ENCODE measurements at places on chromosomes 5 and 9. TPM values are rescaled to one million over a fixed set of nuclear protein-coding genes. Genes with fewer than 3 reads are reported as not detected.

DNA sequence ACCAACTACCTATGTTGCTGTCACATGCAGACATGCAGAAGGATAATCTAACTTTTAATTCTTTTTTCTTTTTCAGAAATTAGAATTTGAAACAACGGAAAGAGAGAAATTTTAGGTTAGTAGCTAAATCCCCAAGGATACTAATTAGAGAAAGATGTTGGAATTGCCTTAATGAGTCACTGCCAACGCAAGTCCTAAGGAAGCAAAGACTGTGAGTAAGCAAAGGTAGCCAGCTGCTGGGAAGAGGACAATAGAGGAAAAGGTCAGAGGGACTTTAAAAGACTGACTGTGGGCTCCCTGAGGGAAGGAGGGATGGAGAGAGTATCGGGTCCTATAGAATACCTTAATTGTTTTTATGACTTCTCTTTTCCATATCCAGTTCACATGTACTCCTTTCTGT is 461.9 kb upstream of the PAPPA start:
- no peaks in the 10 kb centered on the region for H3K4me1 ChIP-seq
- H3K36me3 ChIP-seq, result no peaks in the 10 kb centered on the region
- DNase-seq, result no peak
- H3K27me3 ChIP-seq, result peaks cover 17% of the 10 kb centered on the region

- DNase-seq, result no peak
- H3K36me3 ChIP-seq, result no peaks in the 10 kb centered on the region
- H3K27ac ChIP-seq, result no peak overlapping the region
- peaks cover 9% of the 10 kb centered on the region for H3K27me3 ChIP-seq
Observed at GRCh38 chr5:176847726-176848290, 37.4 kb downstream of the UNC5A start.

DNA sequence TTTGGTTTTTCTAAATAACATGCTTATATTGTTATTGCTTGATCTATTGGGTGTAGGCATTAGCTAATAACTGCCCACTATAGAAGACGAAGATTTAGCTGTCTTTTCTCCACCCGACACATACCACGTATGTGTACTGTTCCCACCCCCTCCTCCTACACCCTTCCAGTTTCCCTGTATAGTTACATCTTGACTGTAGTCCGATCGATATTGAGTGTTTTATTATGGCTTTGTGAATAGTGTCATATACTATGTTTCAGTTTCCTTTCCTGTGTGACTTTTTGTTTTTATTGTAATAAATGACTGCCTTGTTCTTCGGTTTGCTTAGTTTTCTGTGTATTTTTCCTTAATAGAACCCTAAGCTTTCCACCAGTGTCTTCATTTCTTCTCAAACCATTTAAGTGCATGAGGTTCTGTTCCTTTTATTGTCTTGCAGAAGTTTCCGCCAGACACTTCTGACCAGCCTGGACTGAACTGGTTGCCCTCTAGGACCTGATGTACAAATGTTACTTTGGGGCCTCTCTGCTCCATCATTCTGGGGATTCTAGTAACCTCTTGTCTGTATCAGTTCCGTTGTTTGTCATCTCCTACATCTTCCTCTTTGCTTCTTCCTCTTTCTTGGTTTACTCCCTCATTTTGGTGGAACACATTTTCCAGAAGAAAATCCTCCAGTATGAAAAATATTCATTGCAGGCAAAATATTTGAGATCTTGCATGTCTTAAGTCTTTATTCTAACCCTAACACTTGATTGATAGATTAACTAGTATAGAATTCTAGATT is 61.8 kb downstream of the PRKACG start:
- no peak overlapping the region for H3K4me3 ChIP-seq
- no peak overlapping the region for H3K27ac ChIP-seq
- no peak for DNase-seq
- H3K27me3 ChIP-seq, result no peaks in the 10 kb centered on the region
- no peaks in the 10 kb centered on the region for H3K36me3 ChIP-seq
- peaks cover 16% of the 10 kb centered on the region for H3K4me1 ChIP-seq

DNA sequence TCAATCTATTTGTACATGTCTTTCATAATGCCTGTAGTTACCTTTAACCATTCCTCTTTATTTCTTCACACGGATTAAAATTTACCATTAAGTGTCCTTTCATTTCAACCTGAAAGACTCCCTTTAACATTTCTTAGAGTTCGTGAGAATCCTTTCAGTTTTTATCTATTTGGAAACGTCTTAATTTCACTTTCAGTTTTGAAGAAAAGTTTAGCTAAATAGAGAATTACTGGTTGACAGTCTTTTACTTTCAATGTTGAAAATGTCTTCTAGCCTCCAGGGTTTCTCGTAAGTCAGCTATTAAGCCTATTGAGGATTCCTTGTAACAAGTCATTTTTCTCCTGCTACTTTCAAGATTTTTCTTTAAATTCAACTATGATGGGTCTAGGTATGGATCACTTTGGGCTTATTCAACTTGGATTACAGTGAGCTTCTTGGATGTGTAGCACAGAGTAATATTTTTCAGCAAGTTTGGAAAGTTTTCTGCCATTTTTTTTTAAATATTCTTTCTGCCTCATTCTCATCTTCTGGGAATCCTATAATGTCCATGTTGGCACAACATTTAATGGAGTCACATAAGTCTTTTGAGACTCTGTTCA is 48.5 kb downstream of the RFX3 start:
- H3K4me1 ChIP-seq, result peaks cover 7% of the 10 kb centered on the region
- DNase-seq, result no peak
- peak overlapping the region; percentile 58 for H3K4me3 ChIP-seq
- H3K27me3 ChIP-seq, result no peaks in the 10 kb centered on the region
- H3K27ac ChIP-seq, result peak overlapping the region; percentile 22
- peaks cover 35% of the 10 kb centered on the region for H3K36me3 ChIP-seq

DNA sequence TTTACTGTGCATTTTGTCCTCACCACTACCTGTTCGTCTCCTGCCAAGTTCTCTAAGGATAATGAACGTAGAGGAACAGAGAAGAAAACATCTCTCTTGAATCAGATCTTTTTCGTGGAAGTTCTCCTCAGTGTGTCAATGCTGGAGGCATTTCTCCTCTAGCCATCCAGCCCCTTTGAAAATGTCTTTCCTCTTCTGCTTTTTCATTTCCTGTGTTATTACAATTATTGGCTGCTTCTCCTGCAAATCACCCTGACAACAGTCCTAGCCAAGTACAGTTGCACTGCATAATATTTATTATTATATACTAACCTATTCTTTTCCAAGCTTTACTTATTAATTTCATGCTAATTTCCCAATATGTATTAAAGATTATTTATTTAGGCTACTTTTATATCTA is 61.8 kb upstream of the TRPM3 start:
- H3K27ac ChIP-seq, result no peak overlapping the region
- no peaks in the 10 kb centered on the region for H3K27me3 ChIP-seq
- H3K4me1 ChIP-seq, result no peaks in the 10 kb centered on the region
- no peaks in the 10 kb centered on the region for H3K36me3 ChIP-seq

DNA sequence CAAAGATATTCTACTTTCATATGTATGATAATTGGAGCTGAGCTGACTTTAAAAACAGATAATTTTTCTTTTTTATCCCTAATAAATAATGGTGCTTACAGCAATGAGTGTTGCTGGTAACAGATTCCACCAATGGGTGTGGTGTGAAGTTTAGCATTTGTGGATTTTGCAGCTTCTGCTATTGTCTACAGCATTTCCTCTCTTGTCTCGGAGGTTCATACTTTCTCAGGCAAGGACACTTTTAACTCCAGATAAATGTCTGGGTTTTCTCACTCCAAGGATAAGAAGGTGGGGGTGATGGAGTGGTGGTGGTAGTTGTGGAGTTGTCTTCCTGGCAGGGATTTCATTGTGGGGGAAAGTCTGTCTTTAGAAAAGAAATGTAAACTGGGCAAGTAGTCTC is 120.0 kb upstream of the CDKN2B start:
- H3K4me3 ChIP-seq, result no peak overlapping the region
- no peak for DNase-seq
- peaks cover 5% of the 10 kb centered on the region for H3K4me1 ChIP-seq

The RCL1 gene
- total RNA-seq, result 12.9 TPM

The GABRA6 gene
- total RNA-seq, result not detected

DNA sequence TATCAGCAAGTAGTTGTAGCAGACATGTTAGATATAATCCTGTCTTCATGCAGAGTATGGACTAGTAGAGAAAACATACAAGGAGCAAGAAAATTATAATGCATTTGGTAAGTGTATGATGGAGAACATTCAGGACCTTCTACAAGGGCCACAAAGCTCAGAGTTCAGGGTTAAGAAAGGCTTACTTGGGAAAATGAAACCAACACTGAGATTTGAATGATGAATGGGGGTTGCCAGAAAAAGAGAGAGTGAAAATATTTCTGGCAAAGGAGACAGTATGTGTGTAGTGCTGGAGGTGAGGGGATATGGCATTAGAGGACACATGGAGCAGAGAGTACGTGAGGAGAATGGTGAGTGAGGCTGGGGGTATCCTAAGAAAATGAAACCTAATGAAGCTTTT is 169.8 kb upstream of the STK32A start:
- H3K4me1 ChIP-seq, result peaks cover 9% of the 10 kb centered on the region
- DNase-seq, result no peak
- no peaks in the 10 kb centered on the region for H3K36me3 ChIP-seq
- H3K27me3 ChIP-seq, result peaks cover 7% of the 10 kb centered on the region
- no peak overlapping the region for H3K4me3 ChIP-seq

GRCh38 chr5:115559524-115559923 is 14.9 kb upstream of the FEM1C start:
- DNase-seq, result no peak
- H3K4me3 ChIP-seq, result no peak overlapping the region
- H3K4me1 ChIP-seq, result peaks cover 7% of the 10 kb centered on the region
- H3K36me3 ChIP-seq, result no peaks in the 10 kb centered on the region
- no peaks in the 10 kb centered on the region for H3K27me3 ChIP-seq

The SLC34A1 gene
- 0.12 TPM for total RNA-seq

The TXNDC8 gene
- total RNA-seq, result not detected

The IL9 gene
- not detected for total RNA-seq

DNA sequence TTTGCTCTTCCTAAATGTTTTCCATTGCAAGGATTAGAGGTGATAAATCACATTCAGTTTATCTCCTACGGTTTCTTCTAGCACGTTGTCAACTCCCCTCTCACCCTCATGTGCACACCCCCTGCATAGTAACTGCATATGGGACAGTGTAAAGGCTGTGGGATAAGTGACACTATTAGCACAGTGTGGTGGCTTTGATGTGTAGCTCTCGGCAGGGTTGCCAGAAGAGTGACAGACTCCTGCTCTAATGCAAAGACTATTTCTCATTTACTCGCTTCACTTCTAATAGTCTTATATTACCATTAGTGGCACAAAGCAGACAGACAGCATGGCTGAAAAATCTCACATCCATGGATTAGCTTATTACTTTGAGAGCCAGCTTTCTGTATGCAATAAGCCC is 454.6 kb downstream of the CETN3 start:
- no peaks in the 10 kb centered on the region for H3K4me1 ChIP-seq
- H3K4me3 ChIP-seq, result no peak overlapping the region
- no peaks in the 10 kb centered on the region for H3K36me3 ChIP-seq
- H3K27ac ChIP-seq, result no peak overlapping the region

GRCh38 chr9:5750569-5750968 is 82.3 kb downstream of the ERMP1 start:
- DNase-seq, result no peak
- H3K27ac ChIP-seq, result no peak overlapping the region
- no peaks in the 10 kb centered on the region for H3K4me1 ChIP-seq
- no peaks in the 10 kb centered on the region for H3K27me3 ChIP-seq
- no peak overlapping the region for H3K4me3 ChIP-seq

The DCANP1 gene
- not detected for total RNA-seq

The C9orf153 gene
- not detected for total RNA-seq

The GHR gene
- 6.5 TPM for total RNA-seq

- H3K27ac ChIP-seq, result no peak overlapping the region
- H3K27me3 ChIP-seq, result no peaks in the 10 kb centered on the region
- H3K4me1 ChIP-seq, result peaks cover 40% of the 10 kb centered on the region
- no peaks in the 10 kb centered on the region for H3K36me3 ChIP-seq
- DNase-seq, result no peak
Observed at GRCh38 chr5:62718324-62718723, 139.7 kb downstream of the LRRC70 start.

DNA sequence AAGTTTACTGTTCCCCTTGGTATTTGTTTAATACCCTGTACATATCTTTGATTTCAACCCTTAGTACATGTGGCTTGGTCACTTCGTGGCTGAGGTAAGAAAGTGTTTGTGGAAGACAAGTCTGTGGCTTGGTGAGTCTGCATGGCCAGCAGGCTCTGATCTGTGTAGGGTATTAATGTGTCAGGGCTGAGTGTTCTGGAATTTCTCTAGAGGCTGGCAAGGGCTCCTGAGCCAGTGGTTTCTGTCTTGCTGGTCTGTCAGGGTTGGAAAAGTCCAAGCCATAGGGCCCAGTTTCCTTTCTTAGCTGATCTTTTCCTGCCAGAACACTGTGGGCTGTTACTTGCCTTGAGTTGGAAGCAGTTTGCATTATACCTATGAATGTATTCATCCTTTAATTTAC is 48.0 kb upstream of the FBXL7 start:
- no peaks in the 10 kb centered on the region for H3K4me1 ChIP-seq
- H3K27me3 ChIP-seq, result peaks cover 2% of the 10 kb centered on the region
- H3K36me3 ChIP-seq, result no peaks in the 10 kb centered on the region
- no peak overlapping the region for H3K4me3 ChIP-seq
- H3K27ac ChIP-seq, result no peak overlapping the region

DNA sequence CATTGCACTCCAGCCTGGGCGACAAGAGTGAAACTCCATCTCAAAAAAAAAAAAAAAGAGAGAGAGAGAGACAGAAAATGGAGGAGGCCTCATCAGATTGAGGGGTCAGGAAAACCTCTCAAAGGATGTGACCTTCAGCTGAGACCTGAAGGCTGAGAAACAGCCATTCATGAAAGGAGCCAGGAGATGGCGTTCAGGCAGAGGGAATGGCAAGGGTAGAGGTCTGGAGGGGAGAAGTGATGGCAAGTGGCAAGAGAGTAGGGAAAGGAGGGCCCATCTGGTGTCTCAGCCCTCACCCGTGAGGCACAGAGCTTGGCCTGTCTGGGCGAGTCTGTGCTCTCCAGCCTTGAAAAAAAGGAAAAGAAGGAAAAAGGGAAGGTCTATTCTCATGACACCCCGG is 17.0 kb downstream of the CAMK2A start:
- DNase-seq, result no peak
- H3K36me3 ChIP-seq, result no peaks in the 10 kb centered on the region
- no peak overlapping the region for H3K27ac ChIP-seq

GRCh38 chr9:117703537-117703936 is 666 bp upstream of the TLR4 start:
- peaks cover 16% of the 10 kb centered on the region for H3K4me1 ChIP-seq
- no peaks in the 10 kb centered on the region for H3K36me3 ChIP-seq

- peaks cover 3% of the 10 kb centered on the region for H3K36me3 ChIP-seq
- H3K27me3 ChIP-seq, result no peaks in the 10 kb centered on the region
- DNase-seq, result no peak
- H3K27ac ChIP-seq, result no peak overlapping the region
- H3K4me1 ChIP-seq, result peaks cover 9% of the 10 kb centered on the region
Observed at GRCh38 chr9:125532412-125532811, 174.6 kb downstream of the MAPKAP1 start.

The NOXA1 gene
- 14.3 TPM for total RNA-seq

DNA sequence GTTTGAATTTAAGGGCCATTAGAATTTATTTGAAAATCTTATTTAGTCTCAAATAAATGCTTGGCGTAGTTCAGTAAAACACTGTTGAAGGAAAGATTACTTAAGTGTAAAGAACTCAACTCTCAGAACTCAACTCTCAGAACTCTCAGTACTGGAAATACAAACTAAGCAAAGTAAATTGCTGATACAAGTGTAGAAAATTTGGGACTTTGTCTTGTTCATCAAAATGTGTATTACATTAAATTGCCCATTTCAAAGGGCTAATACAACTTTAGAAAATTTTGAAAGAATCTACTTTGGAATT is 99.4 kb downstream of the CSNK1G3 start:
- H3K4me1 ChIP-seq, result no peaks in the 10 kb centered on the region
- H3K4me3 ChIP-seq, result no peak overlapping the region
- no peak overlapping the region for H3K27ac ChIP-seq
- no peak for DNase-seq

Data from type B pancreatic cell (in vitro differentiated cells).